ENCODE measurements at places on chromosomes 4 and X.

DNA sequence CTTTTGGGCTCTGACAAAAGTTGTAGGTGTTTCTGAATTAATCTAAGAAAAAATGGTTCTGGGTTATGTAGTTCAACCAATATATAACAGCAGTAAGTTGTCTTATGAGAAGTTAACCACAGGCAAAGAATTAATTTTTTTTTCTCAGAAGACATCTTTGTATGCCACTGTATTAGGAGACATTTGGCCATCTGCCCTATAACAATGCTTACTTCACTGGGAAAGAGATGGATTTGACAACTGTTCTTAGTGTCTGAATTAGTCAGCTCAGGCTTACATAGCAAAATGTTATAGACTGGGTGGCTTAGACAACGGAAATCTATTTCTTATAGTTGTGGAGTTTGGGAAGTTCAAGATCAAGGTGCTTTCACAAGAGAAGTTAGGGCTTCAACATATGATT, 508.1 kb downstream of the STIM2 start:
- DNase-seq: no peak

GRCh38 chr4:83251447-83251830, 33.2 kb downstream of the COQ2 start:
- no peak for DNase-seq

DNA sequence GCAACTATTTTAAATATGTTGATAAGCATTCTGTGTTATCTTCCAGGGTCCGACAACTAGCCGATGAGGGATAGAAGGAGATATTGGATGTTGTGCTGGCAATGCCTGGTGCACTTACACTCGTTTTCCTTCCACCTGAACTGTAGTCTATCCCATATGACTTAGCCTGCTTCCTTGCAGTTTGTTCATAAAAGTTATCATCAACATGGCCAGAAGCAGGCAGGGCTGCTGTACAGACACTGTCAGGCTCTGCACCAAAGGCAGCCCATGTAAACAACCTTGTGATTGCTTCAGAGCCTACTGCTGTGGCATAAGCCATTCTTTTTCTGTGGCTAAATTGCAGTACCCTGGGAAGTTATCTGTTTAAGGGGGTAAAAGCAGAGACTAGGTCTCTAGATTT, 1.6 kb downstream of the MAPK10 start:
- no peak for DNase-seq

DNA sequence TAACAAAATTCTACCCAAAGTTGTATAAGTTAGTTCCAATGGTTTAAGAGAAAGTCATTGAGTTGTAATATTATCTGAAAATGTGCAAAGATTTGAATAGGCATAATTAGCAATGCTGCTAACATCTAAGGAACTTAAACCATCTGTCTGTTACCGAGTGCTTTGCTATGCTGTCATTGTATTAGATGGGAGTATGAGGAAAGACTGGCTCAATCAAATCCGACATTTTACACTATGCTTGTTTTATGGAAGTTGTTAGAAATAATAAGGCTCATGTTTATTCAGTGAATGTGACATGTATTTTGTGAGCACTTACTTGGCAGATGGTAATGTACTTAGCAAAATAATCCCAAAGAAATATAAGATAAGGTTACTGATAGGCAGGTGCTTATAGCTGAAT, 1715.1 kb downstream of the PCDH7 start:
- DNase-seq: no peak

- DNase-seq: no peak
Observed at GRCh38 chr4:4766564-4766963, 92.9 kb upstream of the MSX1 start.

DNA sequence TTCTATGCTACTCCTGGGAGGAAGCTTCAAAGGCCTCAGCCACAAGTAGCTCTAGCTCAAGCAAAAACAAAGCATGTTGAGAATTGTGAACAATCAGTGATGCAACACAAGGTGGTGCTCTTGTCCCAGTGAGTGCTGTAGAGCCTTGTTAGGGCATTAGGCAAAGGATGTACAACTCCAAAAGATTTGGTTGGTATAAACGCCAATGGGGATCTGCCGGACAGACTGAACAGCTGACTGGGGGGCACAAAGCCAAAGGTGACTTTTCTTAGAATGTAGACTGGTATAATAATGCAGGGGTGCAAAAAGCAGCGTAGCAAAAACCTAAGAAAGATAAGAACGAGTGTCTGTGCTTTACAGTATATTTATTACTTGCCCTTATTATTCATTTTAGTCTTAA, 62.6 kb upstream of the ALB start:
- DNase-seq: peak; percentile 73
